Right forelimb (tissue), 1 donor: ENCODE measurements at places on chromosomes 7 and 10.

DNA sequence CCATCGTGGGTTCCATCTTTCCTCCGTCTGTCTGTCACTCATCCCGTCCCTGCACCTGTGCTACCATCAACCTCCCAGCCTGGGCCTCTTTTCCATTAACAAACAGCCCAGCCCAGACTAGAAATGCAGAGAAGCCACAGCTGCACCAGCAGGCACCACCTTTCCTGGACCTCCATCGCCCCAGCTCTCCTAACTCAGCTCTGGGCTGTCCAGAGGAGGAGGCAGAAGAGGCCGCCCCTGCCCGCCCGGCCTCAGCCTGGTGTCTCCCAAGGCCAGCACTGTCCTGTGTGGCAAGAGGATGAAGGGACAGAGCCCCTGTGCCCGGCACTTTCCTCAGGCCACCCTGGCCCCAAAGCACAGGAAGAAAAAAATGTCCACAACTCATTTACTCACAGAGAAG is 225.6 kb downstream of the PTPRN2 start:
- DNase-seq: no peak

- no peak for DNase-seq
Measured at GRCh38 chr10:7265396-7266123, 145.3 kb downstream of the SFMBT2 start.

DNA sequence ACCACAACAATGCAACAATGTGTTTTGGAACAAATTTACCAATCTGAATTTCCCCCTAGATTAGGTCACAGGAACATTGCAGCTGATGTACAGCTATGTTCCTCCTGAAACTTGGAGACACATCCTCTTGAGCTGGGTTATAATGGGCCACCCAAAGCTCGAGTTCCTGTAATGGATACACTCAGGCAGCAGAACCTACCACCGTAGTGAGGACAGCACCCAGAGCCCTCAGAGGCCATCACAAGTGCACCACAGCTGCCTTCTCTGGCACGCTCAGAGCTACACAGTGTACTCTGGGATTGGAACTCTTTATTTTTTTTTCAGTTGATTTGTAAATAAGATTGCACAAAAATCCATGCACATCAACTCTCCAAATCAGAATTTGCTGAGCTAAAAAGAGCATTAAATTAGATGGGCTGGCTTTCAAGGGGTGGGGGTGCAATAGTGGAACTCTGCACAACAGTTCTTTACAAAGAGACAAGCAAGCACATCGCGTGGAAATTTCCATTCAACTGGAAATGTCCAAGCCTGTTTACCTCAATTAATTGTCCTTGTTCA is 56.7 kb downstream of the EGFR start:
- no peak for DNase-seq

- no peak for DNase-seq
Measured at GRCh38 chr10:11437391-11438142, 173.9 kb downstream of the USP6NL start.

- DNase-seq: no peak
Measured at GRCh38 chr7:114916261-114916892, 5.5 kb upstream of the MDFIC start.

- no peak for DNase-seq
Measured at GRCh38 chr10:127576740-127577161, 27.6 kb downstream of the NPS start.
